ENCODE measurements at places on chromosomes 5 and 9.

GRCh38 chr9:124980431-124980830 is 39.5 kb upstream of the GOLGA1 start:
- no peak for DNase-seq

GRCh38 chr9:94084314-94084713 is at the start of gene PTPDC1:
Gene PTPDC1, plus strand, starts transcription at chr9:94084464. Its CDS starts 67 bp downstream, at chr9:94084531.
- peak; percentile 37 for DNase-seq

DNA sequence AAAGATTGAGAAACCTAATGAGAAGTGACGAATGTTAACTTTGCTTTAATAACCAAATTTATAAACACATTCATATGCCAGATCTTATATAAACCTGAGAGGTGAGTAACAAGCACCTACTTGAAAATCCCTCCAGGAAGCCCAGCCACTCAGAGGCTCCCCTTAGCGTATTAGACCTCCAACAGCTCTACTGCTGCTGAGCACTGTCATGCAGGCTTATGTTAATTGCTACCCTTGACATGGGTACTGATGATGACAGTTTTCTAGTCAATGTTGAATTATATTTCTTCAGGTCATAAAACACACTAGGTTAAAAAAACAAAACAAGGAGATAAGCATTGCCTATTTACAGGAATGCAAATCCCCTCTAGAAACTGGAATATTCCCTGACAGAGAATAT is 161.2 kb downstream of the MPDZ start:
- DNase-seq: no peak

- DNase-seq: no peak
Measured at GRCh38 chr5:103424026-103424425, 138.6 kb downstream of the NUDT12 start.

GRCh38 chr5:73302797-73303147 is 129.8 kb downstream of the TMEM174 start:
- DNase-seq: no peak

DNA sequence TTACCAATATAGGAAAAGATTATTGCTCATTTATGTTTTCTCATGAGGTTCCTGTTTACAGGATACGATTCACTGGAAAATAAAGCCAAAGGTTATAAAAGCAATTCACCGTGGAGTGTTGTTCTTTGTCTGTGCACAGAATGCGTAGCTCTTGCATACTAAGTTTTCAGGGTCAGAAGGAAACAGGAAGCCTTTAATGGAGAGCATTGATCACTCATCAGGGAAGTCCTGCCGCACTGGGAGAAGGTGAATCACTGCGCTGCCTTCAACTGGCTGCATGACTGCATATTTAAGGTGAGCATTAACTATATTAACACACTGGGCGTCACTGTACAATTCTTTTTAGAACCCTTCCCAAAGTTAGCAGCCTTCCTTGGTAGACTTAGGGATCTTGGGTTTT is 74.1 kb upstream of the SYK start:
- no peak for DNase-seq

GRCh38 chr9:123382653-123383511 is 26.9 kb downstream of the CRB2 start:
- no peak for DNase-seq

DNA sequence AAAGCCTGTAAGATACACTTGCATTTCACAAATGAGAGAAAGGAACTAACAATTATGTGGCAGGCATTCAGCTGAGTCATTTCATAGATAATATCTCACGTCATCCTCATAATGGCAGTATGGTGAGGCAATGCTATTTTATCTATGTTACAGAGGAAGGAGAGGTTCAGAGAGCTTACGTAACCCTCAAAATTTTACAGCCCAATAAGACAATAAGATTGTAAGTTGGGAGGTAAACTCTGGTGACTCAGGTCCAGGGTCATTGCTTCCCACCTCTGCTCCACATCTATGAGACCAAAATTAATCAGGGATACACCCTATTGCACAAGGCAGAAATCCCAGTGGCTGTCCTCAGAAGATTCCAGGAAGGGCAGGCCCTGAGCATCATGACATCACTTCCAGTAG is 309.7 kb downstream of the NSG2 start:
- DNase-seq: peak; percentile 70

- peak; percentile 34 for DNase-seq
Measured at GRCh38 chr9:35385042-35385441, 104.9 kb upstream of the RUSC2 start.

GRCh38 chr9:136734837-136735496 is 7.8 kb downstream of the LCN10 start:
- no peak for DNase-seq
